ENCODE measurements at places on chromosomes 5 and 9. TPM values are rescaled to one million over a fixed set of nuclear protein-coding genes. Genes with fewer than 3 reads are reported as not detected.

Gene ELP1
- total RNA-seq, result 21.8 TPM

Gene ZFP2
- 4.8 TPM for total RNA-seq

Gene FGFR4
- total RNA-seq, result 1.4 TPM

Gene ACTBL2
- total RNA-seq, result not detected

Gene PLEKHG4B
- 1.1 TPM for total RNA-seq

Gene FAM81B
- total RNA-seq, result not detected

Gene INSYN2B
- total RNA-seq, result 0.27 TPM

Gene DROSHA
- 69.8 TPM for total RNA-seq

Gene QRFP
- total RNA-seq, result not detected

- no peak for DNase-seq
Measured at GRCh38 chr9:132742821-132743311, 72.6 kb downstream of the GTF3C4 start.

- no peak for DNase-seq
Measured at GRCh38 chr5:7395947-7396712, at the start of gene ADCY2. ADCY2 (plus strand) TSS chr5:7396138; CDS start chr5:7396297, 159 bp downstream.

GRCh38 chr5:41519801-41520200 lies 9.4 kb upstream of the PLCXD3 start:
- no peak for DNase-seq

GRCh38 chr9:116141864-116142561 lies 11.6 kb upstream of the PAPPA start:
- no peak for DNase-seq

DNA sequence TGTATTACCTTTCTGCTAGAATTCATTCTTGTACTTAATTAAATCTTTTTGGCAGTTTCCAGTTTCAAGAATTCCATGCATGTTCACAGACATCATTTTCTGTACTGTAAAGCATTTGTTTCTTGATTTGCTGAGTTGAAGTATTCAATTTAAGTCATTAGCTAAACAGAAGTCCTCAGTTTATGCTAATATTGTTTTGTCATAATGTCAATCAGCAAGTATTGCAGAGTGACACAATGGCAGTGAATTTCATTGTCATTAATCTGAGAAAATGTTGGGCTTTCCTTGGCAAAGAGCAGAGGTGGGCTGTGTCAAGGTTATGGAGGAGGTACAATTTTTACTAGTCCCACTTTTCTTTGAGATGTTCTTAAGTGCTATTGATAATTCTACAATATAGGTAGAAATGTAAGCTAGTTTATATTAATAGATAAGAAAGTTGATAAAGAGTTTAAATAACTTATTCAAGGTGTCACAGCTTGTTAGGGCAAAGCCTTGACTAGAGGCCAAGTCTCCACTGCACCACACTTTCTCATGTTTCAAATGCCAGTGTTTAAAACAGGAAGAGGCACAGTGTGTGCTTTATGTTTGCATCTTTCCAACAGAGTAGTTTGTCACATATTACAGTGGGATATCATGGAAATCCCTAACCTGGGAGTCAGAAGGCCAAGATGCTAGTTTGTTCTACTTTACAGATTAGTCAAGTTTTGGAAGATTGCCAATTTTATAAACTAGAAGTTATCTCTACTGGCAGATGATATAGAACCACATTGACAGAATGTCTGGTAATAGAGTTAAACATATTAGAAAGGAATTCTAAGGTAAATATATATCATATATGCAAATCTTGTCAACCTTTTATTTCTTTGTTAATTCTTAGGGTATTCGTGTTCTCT lies 56.3 kb downstream of the SLF1 start:
- no peak for DNase-seq

- DNase-seq, result peak; percentile 71
Measured at GRCh38 chr5:67998709-67999261, 216.8 kb upstream of the PIK3R1 start.

DNA sequence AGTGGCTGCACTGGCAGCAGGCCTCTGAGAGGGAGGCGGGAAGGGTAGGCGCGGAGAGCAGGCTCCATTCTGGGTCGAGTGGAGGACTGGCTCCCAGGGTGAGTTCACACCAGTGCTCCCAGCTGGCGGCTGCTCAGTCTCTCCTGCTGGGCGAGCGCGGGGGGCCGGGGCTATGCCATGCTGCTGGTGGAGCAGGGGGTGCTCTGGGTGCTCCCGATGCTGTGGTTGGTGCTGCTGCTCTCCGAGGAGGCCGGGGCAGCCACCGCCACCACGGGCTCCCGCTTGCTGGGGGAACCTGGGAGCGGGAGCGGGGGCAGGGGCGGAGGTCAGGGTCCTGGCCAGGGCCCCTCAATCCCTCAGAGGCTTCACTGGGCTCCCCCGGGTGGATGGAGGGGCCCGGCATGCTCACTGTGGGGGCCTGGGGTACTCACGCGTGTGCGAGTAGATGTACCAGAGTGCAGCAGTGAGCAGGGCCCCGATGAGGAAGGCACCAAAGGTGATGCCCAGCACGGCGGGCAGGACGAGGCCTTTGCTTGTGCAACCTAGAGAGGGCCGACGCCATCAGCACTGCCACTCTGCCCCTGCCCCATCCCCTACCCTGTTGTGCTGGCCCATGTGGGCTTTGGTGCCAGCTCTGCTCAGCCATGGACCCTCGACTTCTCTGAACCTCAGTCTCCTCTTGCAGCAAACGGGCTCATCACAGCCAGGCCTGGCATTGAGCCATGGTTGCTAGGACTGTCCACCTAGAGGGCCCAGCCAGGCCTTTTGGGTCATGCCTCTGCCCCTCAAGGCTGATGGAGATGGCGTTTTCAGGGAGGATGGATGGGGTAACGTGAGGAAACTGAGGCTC lies 13.1 kb downstream of the FPGS start:
- DNase-seq, result no peak

DNA sequence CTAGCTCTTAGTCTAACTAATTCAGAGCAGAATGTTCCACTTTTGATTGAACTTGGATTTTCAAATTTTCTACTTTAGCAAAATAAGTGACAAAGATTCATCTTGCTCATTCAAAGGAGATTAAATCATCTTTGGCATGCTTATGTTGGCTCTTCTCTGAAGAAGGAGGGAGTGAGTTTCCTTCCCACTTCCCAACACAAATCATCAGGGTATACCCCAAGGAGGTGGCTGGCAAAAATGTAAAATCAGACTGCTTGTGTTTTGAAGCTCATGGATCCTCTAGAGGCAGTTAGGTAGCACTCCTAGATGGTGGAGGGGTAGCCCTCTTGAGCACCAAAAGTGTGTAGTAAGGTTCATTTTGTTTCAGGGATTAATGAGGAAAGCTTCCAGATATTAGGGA lies 343.1 kb downstream of the OSTF1 start:
- no peak for DNase-seq

GRCh38 chr9:13898957-13899356 lies 415.0 kb downstream of the NFIB start:
- DNase-seq, result no peak

- DNase-seq, result no peak
Measured at GRCh38 chr5:4661326-4661725, 478.8 kb upstream of the ADAMTS16 start.

GRCh38 chr9:137879052-137879451 lies 1.5 kb downstream of the CACNA1B start:
- no peak for DNase-seq

- no peak for DNase-seq
Measured at GRCh38 chr9:108722396-108722795, 133.4 kb downstream of the ACTL7B start.

- no peak for DNase-seq
Measured at GRCh38 chr9:84501587-84501986, 161.0 kb upstream of the SLC28A3 start.

GRCh38 chr9:131845305-131846298 lies 105.7 kb upstream of the RAPGEF1 start:
- no peak for DNase-seq

- no peak for DNase-seq
Measured at GRCh38 chr9:87567001-87567400, 69.3 kb downstream of the DAPK1 start.

DNA sequence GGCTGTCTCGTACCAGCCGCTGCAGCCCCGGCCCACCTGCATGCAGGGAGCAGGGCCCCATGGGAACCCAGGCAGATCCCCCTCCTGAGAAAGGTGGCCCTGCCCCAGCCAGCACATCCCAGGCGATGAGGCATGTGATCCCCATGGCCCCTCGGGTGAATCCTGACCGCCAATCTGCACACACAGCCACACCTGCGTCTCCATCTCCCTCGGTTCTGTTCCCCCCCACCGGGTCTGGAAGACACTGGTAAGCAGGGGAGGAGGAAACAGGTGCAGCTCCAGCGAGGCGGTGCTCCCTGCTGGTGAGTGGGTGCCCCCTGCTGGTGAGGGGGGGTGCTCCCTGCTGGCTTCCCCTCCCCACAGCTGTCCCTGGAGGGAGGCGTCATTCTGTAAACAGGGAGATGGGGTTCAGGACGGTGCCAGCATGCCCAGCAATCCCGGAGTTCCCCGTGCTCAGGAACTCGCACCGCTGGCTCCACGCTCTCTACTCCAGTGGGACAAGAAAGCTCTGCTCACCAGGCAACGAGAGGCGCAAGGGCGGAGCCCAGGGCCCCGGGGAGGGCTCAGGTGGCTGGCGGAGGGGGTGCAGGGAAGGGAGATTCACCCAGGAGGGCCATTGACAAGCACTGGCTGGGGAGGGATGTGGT lies 28.4 kb upstream of the SLC12A7 start:
- peak; percentile 85 for DNase-seq

DNA sequence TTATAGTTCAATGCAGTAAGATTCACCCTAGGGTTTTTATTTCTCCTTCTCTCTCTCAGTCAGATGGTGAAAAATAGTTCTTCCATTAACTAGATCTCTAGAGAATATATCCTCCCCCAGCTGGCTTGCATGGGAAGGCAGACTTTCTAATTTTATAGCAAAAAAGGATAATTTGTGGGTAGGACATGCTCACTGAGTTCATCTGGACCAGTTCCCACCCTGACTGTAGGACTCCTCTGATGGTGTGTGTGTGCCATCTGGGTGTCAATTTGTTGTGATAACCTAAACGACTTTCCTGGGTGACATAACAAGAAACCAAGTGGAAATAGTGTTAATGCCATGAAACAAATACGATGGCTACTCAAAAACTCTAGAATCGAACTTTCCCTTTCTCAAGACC lies 44.9 kb downstream of the APBA1 start:
- DNase-seq, result no peak

GRCh38 chr5:173303878-173304590 lies 24.2 kb downstream of the STC2 start:
- no peak for DNase-seq

DNA sequence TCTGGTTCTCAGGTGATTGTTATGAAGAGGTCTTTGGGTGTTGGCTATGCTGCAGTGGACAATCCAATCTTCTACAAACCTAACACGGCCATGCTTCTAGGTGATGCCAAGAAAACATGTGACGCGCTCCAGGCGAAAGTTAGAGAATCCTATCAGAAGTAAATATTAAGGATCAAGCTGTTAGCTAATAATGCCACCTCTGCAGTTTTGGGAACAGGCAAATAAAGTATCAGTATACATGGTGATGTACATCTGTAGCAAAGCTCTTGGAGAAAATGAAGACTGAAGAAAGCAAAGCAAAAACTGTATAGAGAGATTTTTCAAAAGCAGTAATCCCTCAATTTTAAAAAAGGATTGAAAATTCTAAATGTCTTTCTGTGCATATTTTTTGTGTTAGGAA lies 101.3 kb downstream of the NNT start:
- no peak for DNase-seq

GRCh38 chr5:151026088-151026487 lies 5.7 kb downstream of the GPX3 start:
- DNase-seq, result no peak

- DNase-seq, result no peak
Measured at GRCh38 chr5:79191457-79191856, 44.5 kb upstream of the JMY start.

GRCh38 chr5:135669416-135669815 lies 90.6 kb upstream of the CXCL14 start:
- no peak for DNase-seq

GRCh38 chr9:2655411-2655901 lies 33.9 kb downstream of the VLDLR start:
- DNase-seq, result no peak

GRCh38 chr9:6930827-6931226 lies 173.1 kb downstream of the KDM4C start:
- no peak for DNase-seq
